ENCODE measurements at places on chromosomes 1 and 21. TPM values are rescaled to one million over a fixed set of nuclear protein-coding genes. Genes with fewer than 3 reads are reported as not detected.

OR10Z1 gene
- total RNA-seq = not detected

HUNK gene
- 0.23 TPM for total RNA-seq

C8A gene
- not detected for total RNA-seq

CD34 gene
- not detected for total RNA-seq

KANK4 gene
- total RNA-seq = not detected

TMEM51 gene
- total RNA-seq = not detected

EFNA3 gene
- 1.2 TPM for total RNA-seq

STUM gene
- total RNA-seq = 0.14 TPM

UMODL1 gene
- total RNA-seq = 2.7 TPM

KIF14 gene
- 0.10 TPM for total RNA-seq

DMRTA2 gene
- total RNA-seq = not detected
